Activated CD4-positive, alpha-beta T cell treated with anti-CD3 and anti-CD28 coated beads, Interleukin-2, amount 10 ng/mL, durations not matched to agents 7 days and 5 days (primary cell): ENCODE measurements at places on chromosomes 2 and 18.

DNA sequence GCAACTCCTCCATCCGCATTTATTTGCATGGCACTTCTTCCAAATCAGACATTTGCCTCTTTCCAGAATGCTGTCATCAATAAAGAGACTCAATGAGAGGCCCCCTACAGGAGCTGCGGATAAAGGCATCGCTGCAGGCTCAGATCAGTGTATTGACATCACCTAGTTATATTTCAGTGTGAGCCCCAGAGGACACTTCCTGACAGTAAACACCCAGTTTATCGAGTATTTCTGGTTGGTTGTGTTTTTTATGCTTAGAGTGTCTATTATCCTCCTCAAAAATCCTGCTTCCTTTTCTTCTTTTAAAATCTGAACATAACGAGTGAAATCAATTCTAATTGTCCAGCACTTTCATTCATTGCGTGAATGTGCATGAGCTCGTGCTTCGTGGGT is 38.8 kb downstream of the NRP2 start:
- no peaks in the 10 kb centered on the region for H3K36me3 ChIP-seq
- H3K4me3 ChIP-seq: no peak overlapping the region
- no peak for DNase-seq
- H3K27ac ChIP-seq: no peak overlapping the region
- no peaks in the 10 kb centered on the region for H3K27me3 ChIP-seq
- H3K4me1 ChIP-seq: peaks cover 4% of the 10 kb centered on the region

DNA sequence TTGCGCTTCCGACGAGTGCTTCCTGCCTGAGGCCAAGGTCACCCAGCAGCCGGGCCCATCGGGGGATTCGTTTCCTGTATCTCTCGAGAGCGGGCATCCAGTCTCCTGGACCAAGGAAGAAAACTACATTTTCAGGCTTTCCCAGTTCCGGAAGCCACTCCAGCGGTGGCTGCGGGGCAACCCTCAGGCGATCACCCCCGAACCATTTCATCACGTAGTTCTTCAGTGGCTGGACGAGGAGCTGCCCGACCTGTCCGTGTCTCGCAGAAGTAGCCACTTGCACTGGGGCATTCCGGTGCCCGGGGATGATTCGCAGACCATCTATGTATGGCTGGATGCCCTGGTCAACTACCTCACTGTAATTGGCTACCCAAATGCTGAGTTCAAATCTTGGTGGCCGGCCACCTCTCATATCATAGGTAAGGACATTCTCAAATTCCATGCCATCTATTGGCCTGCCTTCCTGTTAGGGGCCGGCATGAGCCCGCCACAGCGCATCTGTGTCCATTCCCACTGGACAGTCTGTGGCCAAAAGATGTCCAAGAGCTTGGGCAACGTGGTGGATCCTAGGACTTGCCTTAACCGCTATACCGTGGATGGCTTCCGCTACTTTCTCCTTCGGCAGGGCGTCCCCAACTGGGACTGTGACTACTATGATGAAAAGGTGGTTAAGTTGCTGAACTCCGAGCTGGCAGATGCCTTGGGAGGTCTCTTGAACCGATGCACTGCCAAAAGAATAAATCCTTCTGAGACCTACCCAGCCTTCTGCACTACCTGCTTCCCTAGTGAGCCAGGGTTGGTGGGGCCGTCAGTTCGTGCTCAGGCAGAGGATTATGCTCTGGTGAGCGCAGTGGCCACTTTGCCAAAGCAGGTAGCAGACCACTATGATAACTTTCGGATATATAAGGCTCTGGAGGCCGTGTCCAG is 1.0 kb downstream of the MARS2 start:
- H3K27ac ChIP-seq: peak overlapping the region; percentile 95
- peaks cover 26% of the 10 kb centered on the region for H3K36me3 ChIP-seq
- no peaks in the 10 kb centered on the region for H3K27me3 ChIP-seq
- peak; percentile 19 for DNase-seq
- H3K4me3 ChIP-seq: peak overlapping the region; percentile 81

- H3K4me3 ChIP-seq: no peak overlapping the region
- H3K4me1 ChIP-seq: no peaks in the 10 kb centered on the region
- no peak overlapping the region for H3K27ac ChIP-seq
- no peak for DNase-seq
- H3K36me3 ChIP-seq: no peaks in the 10 kb centered on the region
- no peaks in the 10 kb centered on the region for H3K27me3 ChIP-seq
Measured at GRCh38 chr2:71928734-71929481, 218.8 kb downstream of the CYP26B1 start.

DNA sequence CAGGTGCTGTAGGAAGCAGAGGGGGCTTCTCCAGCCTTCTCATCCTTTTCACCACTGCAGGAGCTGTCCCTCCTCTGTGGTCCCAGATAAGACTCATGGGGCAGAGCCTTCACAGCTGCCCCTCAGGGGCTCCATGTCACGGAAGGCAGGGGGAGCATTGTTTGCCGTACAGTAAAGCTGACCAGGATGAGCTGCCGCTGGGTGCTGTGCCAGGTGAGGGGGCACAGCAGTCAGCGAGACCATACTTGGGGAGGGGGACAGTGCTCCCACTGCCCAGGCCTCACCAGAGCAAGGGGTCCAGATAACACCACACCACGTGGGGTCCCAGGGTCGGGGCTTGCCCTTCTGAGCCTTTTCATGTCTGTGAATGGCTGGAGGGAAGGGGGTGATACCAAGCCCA is 46.3 kb downstream of the PLEKHB2 start:
- DNase-seq: no peak
- no peak overlapping the region for H3K27ac ChIP-seq
- H3K36me3 ChIP-seq: peaks cover 18% of the 10 kb centered on the region
- H3K27me3 ChIP-seq: no peaks in the 10 kb centered on the region
- H3K4me3 ChIP-seq: no peak overlapping the region
- H3K4me1 ChIP-seq: peaks cover 21% of the 10 kb centered on the region

GRCh38 chr2:197079832-197080555 is 153.5 kb upstream of the PGAP1 start:
- no peak overlapping the region for H3K4me3 ChIP-seq
- peaks cover 83% of the 10 kb centered on the region for H3K36me3 ChIP-seq
- peaks cover 4% of the 10 kb centered on the region for H3K4me1 ChIP-seq
- no peaks in the 10 kb centered on the region for H3K27me3 ChIP-seq
- no peak for DNase-seq

DNA sequence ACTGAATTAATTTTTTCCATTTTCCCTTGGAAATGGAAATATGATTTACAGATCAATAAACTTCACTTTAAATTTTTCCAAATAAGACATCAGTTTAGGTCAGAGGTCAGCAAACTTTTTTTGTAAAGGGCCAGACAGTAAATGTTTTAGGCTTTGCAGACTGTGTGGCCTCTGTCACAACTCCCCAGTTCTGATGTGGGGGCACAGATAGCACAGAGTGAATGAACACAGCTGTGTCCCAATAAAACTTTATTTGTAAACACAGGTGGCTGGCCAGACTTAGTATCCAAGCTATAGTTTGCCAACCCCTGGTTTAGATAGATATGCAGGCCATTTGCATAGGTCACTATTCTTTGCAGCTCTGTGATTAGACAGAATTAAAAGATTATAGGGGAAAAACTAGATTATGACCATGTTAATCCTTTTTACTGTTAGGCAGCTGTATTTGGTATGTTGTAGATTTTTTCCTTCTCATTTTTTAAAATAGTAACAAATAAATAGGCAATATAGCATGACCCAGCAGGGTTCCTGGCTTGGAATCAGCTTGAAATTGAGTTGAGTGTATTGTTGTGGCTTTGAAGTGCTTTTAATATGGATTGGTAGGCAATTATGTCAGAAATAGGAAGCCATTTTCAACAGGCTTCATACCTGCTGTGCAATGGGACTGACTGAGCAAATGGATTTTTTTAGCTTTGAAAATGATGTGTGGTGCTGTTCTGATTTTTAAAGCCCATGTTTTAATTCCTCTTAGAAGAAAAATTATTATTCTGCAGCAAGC is 59.7 kb downstream of the WDSUB1 start:
- peaks cover 26% of the 10 kb centered on the region for H3K4me1 ChIP-seq
- no peak overlapping the region for H3K4me3 ChIP-seq
- no peaks in the 10 kb centered on the region for H3K27me3 ChIP-seq
